ENCODE measurements at places on chromosomes 1 and 21.

DNA sequence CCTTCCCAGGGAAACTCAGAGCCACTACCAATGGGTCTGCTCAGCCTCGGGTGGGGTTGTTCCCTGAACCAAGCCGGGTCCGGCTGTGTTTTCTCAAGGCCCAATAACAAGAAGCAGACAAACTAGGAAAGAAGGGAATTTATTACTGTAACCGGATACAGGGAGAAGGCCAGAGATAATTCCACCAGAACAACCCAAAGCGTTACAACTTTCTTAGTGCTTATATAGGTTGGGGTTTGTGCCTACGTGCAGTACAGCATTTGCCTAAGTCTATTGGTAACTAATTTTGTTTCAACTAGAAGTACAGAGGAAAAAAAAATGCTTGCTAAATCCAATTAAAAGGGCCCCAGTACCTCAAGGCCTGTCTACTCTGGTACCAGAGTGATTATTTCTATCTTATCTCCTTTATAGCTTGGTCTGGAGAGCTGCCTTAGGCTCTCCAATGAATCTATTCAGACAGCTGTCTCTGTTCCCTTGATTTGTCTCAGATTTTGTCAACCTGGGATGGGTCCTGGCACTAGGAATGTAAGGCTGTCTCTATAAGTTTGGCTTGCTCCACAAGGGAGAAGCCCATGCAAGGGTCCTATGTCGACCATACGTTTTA lies 57.3 kb upstream of the CCDC190 start:
- DNase-seq, result no peak

GRCh38 chr1:227428803-227429202 lies 110.5 kb upstream of the CDC42BPA start:
- DNase-seq, result no peak

- DNase-seq, result no peak
These were observed 191.9 kb downstream of the RRAGC start for GRCh38 chr1:38667626-38668025.

- no peak for DNase-seq
These were observed 143.9 kb downstream of the PHTF1 start for GRCh38 chr1:113615425-113615824.

All from hematopoietic multipotent progenitor cell treated with erythropoietin and hydrocortisone succinate and interleukin-3 and kit ligand, for 8 days (in vitro differentiated cells).